ENCODE measurements at places on chromosomes 5 and 9. TPM values are rescaled to one million over a fixed set of nuclear protein-coding genes. Genes with fewer than 3 reads are reported as not detected.

NUTM2G gene
- total RNA-seq = not detected

KIF27 gene
- total RNA-seq = 3.8 TPM

ADAMTS2 gene
- total RNA-seq = 68.5 TPM

GTF2H2C gene
- total RNA-seq = 27.9 TPM

RASGEF1C gene
- total RNA-seq = not detected

SLC36A3 gene
- not detected for total RNA-seq

PCDHA2 gene
- under 0.01 TPM for total RNA-seq

TNC gene
- 46.8 TPM for total RNA-seq

MYOZ3 gene
- 0.14 TPM for total RNA-seq

SPINK1 gene
- not detected for total RNA-seq

SPINK6 gene
- 15.6 TPM for total RNA-seq

PDZD2 gene
- 0.43 TPM for total RNA-seq

ZNF483 gene
- total RNA-seq = 2.2 TPM

CFAP77 gene
- not detected for total RNA-seq

HRH2 gene
- not detected for total RNA-seq

EQTN gene
- not detected for total RNA-seq

KIF20A gene
- 8.8 TPM for total RNA-seq

F2RL2 gene
- total RNA-seq = 5.4 TPM

Data from smooth muscle cell of bladder (primary cell).